NCI-H1092 treated with DMSO at 0.1 percent for 48 hours (cell line): ENCODE measurements at places on chromosomes 1 and 21.

GRCh38 chr1:101360506-101360905 is 123.7 kb downstream of the S1PR1 start:
- no peak for DNase-seq

GRCh38 chr1:226111098-226111882 is 48.8 kb downstream of the H3-3A start:
- no peak for DNase-seq

GRCh38 chr1:74504125-74504932 is 8.1 kb downstream of the LRRC53 start:
- DNase-seq = peak; percentile 60

DNA sequence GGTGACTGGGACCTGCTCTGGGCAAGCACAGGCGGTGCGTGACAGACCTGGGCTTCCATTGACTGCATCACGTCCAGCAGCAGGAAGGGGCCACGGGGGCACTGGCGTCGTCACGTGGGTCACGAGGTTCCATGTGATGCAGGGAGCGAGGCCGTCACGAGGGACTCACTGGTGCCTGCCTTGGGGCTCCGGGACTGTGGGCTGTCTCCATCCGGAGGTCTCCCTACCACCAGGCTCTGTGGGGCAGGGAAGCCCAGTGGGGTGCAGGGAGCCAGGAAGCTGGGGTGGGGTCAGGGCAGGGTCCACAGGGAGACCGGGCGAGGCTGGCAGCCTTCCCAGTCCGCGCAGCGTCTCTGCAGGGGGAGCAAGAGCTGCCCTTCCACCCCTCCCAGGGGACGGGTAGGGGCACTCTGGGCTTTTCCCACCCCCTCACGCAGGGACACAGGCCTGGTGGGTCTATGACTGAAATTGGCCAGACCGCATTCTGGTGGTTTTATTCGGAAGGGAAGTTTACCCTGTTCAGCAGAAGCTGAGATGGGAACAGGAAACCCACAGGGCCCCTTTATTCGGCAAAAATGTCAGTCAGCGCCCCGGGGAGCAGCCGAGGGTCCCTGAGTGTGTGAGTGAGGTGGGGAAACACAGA is 416 bp upstream of the TNFRSF14 start:
- no peak for DNase-seq

- no peak for DNase-seq
Observed at GRCh38 chr1:236654957-236655356, 31.3 kb upstream of the ACTN2 start.

DNA sequence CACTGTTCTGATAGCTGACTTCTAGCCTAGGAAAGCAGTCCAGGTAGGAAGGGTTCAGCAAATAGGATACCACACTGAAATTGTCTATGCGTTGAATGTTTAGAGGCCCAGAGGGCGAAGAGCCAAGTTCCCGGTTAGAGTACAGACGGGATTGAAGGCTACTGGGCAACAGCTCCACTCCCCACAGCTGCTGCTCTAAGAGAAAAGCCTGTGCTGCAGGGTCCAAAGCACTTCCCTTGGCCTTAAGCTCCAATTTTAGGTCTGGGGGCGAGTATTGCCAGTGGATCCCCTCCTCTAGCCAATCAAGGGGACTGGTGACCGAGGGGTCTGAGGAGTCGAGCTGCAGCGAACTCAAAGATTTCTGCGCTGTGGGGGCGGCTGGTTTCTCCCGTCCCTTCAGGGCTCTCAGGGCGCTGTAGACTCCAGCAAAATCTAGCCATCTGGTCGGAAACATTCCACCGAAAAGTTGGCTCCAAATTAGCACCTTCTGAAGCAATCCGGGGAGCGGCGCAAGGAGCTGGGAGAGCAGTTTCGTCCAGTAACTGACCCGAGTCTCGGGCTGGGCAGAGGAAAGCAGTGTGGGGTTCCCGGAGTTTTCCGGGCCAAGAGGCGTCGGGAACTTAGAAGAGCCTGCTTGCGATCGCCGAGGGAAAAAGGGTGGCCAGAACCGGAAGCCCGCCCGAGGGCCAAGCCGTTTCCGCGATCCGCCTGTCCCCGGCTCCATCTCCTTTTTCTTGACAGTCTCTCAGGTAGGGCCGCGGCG is 748 bp downstream of the PPP1R15B start:
- peak; percentile 14 for DNase-seq

DNA sequence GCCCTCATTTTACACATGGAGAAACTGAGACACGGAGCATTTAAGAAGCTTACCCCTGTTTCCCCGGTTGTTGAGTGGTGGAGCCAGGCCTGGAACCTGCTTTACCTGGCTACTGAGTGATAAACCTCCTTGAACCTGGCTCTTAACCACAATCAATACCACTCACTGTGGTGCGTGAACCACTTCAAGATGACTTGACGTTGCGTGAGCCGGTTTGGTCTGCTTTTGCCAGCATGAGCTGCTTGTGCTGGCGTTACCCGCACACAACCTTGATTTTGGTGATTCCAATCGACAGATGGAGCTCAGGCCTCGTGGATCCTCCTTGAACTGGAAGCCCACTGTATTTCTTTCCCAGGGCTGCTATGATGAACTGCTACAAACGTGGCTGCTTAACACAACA is 6.1 kb upstream of the TINAGL1 start:
- DNase-seq = no peak

DNA sequence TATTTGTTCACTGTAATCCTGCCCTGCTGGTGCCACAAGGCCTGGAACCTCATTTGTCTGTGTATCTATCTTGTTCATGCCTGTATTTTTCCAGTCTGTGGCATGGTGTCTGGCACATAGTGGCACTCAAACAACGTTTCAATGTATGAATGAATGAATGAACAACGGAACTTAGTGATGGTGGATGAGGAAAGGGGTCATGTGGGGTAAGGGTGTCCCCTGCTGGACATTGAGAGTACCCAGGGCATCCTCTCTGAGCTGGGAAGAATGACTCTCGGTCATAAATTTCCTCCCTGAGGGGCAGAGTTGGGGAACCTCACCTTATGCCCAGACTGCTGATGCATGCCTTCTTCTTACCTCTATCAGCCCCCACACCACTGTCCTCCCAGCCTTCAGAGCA is 18.9 kb upstream of the ZNF683 start:
- no peak for DNase-seq

GRCh38 chr1:169109561-169110134 is 3.2 kb downstream of the ATP1B1 start:
- no peak for DNase-seq

DNA sequence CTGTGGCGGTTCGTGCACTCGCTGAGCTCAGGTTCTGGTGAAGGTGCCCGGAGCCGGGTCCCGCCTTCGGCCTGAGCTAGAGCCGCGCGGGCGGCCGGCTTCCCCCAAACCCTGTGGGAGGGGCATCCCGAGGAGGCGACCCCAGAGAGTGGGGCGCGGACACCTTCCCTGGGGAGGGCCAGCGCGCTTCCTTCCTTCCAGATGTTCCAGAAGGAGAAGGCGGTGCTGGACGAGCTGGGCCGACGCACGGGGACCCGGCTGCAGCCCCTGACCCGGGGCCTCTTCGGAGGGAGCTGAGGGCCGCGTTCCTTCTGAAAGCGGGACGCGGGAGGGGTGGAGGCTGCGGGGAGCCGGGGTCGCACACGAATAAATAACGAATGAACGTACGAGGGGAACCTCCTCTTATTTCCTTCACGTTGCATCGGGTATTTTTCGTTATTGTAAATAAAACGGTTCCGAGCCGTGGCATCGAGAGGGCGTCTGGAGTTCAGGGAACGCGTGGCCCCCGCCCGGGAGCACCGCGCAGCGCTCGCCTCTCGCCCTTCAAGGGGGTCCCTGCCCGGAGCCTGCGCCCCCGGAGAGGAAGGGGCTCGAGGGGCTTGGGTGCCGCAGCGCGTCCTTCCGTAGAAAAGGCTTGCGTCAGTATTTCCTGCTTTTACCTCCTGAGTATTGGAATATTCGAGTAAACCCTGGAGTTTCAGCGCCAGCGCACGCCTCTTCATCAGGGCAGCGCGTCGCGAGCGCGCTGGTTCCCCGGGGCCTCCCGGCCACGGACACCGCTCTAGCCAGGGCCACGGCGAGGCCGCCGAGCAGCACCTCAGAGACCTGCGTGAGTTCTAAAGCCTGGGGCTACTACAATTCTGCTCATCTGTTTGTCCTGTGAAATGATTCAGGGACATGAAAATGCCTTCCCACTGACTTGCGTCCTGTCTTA is 11.5 kb downstream of the YBEY start:
- peak; percentile 45 for DNase-seq

DNA sequence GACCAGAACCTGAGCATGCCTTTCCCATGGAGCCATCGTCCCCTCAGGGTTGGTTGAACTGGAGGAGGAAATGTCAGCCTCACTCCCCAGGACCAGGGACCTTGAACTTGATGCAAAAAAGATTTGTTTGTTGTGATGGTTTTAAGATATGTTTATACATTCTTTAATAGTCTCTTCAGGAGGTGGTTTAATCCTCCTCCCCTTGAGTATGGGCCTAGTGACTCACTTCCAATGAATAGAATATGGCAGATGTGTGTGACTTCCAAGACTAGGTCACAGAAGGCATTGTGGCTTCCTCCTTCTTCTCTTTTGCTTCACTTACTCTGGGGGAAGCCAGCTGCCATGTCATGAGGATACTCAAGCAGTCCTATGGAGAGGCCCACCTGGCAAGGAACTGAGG is 81.7 kb upstream of the WNT4 start:
- DNase-seq = no peak

DNA sequence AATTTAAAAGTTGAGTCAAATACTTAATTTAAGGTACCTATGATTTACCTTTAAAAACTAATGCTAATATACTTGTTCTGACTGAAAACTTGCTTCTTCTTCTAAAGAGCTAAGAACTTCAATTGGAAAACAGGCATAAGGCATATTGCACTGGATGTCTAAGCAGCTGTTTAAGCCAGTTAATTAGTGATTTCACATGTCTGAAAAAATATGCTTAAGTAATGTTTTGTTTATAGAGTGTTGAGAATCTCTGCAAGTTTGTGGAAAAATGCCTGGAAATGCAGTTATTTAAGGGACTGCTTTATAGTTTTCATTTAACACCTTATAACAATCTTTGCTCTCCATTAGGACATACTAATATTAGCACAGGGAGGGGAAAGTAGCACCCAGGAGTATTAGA is 28.2 kb downstream of the UBE2U start:
- DNase-seq = no peak

- no peak for DNase-seq
Observed at GRCh38 chr21:25515484-25516405, 91.5 kb downstream of the MRPL39 start.

DNA sequence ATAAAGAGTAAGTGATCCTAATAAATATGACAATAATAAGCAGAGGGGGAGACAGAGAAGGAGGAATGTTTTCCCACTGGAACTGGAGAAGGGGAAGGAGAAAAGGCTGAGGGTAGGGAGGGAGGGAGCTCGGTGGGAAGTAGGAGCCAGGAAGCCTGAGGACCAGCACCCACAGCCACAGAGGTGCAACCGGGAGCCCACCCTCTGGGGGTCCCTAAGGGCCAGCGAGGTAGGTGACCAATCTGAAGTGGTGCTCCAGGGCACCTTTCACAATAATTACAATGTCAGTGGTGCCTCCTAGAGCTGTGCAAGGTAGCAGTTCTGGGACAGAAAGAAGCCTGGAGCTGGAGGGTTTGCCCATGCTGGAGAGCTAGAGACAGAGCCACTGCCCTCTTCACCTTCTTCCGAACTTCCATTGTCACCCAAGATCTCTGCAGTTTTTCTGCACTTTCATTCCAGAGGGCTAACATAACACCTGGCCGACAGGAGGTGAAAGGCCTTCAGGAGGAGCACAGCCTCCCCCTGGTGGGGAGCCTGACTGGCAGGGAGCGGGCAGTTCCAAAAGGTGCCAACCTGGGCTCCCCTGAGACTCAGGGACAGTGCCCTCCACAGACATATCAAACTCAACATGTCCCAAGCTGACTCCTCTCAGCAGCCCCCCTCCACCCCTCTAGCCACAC is 4.1 kb upstream of the AHCYL1 start:
- DNase-seq = peak; percentile 13

- no peak for DNase-seq
Observed at GRCh38 chr1:223222377-223222776, 79.3 kb upstream of the TLR5 start.

DNA sequence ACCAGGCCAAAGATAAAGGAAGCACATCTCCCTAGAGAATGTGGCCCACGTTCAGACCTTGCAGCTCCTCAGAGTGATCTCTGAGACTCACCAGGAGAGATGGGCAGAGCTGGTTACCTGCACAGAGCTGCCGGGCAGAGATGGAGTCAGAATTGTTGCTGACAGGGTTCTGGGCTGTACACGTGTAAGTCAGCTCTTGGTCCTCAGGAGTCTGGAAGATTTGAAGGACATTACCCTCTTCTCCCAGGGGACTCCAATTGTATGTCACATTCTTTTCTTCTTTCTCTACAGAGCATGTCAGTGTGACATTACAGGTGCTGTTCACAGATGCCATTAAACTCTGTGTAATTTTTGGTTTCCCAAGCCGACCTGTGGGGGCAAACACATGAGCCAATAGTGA is 25.5 kb downstream of the CD84 start:
- DNase-seq = no peak

- DNase-seq = no peak
Observed at GRCh38 chr1:207811319-207811718, 59.5 kb downstream of the CD46 start.

GRCh38 chr1:201655910-201656309 is 117.0 kb downstream of the NAV1 start:
- no peak for DNase-seq
